T47D (cell line): ENCODE measurements at places on chromosomes 12 and 14.
A peak's percentile ranks its signal among the peaks of the same experiment; 100 is the strongest.

DNA sequence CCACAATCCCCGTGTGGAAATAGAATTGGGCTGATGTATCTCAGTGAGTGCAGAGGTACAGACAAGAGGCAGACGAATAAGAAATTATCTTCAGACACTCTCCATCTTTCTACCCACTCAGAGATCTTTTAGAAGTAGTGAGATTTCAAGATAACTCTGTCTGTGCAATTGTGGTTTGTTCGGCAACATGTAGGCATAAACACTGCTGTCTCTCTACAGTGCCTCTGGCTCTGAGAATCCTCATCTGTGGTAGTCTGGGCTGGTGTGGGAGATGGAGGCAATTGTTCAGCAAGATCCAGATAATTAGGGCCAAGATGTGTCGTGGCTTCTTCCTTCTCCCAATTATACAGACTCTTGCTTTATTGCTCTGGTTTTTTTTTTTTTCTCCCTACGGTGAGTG, 3.1 kb downstream of the HOXC13 start:
- no peak for DNase-seq

GRCh38 chr12:90770861-90771260, 184.1 kb downstream of the CCER1 start:
- DNase-seq: no peak

DNA sequence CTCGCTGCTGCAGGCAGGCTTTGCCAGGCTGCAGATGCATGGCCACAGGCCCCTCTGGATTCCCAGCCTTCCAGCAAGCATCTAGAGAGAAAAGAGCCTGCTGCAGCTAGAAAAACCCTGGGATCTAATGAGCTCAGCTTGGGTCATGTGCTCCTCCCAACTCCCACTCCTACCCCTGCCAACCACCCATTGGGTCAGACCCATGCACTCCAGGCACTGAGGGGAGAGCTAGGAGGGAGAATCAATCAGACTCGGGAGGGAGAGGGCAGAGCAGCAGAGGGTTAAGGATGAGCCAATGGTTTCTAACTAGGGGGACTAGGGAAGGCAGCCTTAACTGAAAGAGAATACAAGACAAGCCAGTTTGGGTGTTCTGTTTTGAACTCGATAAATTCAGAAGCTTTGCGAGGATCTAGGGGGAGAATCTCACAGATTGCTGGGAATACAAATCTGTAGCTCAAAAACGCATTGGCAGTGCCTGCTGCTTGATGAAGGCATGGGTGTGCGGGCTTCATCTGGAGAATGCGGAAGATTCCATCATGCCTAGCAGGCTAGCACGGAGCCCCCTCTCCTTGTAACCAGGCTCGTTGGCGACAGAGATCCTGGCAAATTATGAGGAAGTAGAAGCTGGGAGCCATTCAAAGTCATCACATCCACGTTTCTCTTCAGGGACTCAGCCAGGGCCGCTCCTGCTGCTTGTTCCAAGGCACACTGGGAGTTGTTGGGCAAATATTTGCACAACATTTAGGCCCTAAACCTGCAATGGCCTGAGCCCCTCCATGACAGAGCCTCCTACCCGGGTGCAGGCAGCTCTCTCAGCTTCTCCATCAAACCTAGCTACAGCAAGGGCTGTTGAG, 56.4 kb downstream of the VCPKMT start:
- no peak for DNase-seq

- peak; percentile 42 for DNase-seq
Measured at GRCh38 chr12:48454667-48455066, 17.7 kb upstream of the ANP32D start.

- peak; percentile 23 for DNase-seq
Measured at GRCh38 chr14:87944987-87945604, 47.9 kb downstream of the GALC start.
